ENCODE measurements at places on chromosomes 2 and 18.

DNA sequence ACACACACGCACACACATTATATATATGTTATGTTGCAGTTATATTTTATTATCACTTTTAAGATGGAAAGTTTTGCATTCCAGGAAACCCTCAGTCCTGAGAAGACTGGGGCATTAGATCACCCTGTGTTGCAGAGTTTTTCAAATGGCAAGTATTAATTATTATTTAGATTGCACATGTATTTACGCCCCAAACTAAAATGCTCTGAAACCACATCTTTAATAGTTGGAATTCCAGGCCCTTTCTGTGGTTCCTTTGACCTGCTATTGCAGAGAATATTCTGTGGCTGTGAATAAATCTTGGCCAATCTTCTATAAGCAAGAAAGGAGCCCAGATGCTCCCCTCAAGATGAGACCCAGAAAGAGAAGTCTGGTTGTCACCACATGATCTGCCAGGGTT lies 427.0 kb upstream of the TNP1 start:
- no peak for DNase-seq

DNA sequence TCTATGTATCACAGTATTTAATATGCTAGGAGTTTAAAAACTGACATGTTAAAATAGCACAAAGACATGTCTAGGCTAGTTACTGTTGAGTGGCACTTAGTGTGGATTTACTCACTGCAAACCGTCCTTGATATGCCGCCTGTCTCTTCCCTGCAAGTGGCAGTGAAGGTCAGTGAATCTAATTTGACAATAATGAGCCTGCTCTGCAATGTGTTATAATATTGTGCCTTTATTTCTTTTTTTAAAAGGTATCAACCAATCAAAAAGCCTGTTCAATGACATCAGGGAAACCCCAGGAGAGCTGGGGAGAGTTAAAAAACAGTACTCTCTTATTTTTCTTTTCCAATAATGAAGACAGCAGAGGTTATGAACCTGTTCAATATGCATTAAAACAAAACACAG lies 384.1 kb downstream of the ERBB4 start:
- DNase-seq: no peak

- DNase-seq: peak; percentile 80
These were observed 88.8 kb downstream of the VIT start for GRCh38 chr2:36785179-36785795.

- DNase-seq: no peak
These were observed 15.1 kb downstream of the CYS1 start for GRCh38 chr2:10064932-10065772.

GRCh38 chr18:55214969-55215368 lies 255.7 kb upstream of the CCDC68 start:
- no peak for DNase-seq

DNA sequence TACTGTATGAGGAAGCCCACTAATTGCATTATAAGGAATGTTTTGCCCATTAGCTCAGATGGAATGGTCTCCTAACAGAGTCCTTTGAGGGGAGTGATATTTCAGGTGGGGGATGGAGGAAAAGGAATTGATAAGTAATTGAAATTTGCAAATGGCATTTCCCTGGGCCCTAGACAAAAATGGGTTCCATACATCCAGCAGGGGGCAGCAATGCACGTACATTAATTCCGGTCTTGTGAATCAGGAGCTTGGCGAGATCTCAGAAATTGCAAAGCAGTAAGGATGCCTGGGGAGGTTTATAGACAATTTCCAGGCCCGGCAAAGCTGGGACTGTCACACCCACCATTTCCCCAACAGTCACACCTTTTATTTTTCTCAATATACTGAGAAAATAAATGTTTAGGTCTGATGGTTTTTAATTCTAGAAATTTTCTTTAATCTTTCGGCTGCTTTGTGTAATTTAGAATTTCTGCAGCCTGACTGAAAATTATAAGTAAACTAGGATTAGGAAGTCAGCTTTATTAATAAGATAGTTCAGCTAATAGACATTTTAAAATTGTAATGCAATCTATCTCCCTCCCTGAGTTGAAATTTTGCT lies 122.8 kb downstream of the LYPD1 start:
- DNase-seq: peak; percentile 83

GRCh38 chr2:159953136-159953823 lies 109.1 kb downstream of the PLA2R1 start:
- DNase-seq: no peak

GRCh38 chr2:211434773-211435172 lies 878.4 kb downstream of the CPS1 start:
- no peak for DNase-seq

DNA sequence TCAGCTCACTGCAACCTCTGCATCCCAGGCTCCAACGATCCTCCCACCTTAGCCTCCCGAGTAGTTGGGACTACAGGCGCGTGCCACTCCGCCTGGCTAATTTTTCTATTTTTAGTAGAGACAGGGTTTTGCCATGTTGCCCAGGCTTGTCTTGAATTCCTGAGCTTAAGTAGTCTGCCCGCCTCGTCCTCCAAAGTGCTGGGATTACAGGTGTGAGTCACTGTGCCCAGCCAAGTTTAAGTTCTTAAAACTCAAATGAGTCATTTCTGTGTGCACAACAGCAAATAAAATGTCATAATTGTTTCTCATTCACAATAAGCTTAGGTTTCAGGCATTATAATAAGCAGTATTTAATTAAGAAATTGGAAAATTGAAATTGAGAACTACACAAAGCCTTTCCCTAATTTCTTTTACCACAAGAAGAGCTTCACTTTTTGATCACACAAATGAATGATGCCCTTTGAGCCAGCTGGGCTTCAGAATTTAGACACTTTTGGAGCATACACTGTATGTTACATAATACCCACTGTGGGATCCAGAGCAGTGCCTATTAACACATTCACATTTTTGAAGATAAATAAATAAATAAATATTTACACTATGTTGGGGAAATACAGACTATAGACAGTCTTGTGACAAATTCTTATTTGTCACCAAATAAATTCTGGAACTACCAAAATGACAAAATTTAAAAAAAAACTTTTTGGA lies 8.6 kb upstream of the ME2 start:
- DNase-seq: no peak

- peak; percentile 76 for DNase-seq
These were observed 4.0 kb downstream of the ID2 start for GRCh38 chr2:8685697-8686358.

DNA sequence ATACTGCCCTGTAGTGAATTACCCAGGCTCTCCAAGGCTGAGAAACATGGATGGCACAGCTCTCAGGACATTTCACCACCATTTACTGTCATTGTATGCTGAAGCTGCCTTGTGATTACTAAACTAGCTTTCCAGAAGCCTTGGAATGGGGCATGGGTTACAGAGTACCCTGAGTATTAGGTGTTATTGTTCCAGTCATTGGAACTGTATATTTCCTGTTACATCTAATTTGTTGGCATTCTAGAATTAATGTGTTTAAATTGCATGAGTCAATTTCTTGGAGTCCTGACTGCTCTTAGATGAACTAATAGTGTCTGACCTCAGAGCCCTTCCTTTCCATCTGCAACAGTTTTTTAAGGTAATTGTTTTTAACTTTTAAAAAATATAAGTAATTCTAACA lies 9.0 kb downstream of the DGUOK start:
- no peak for DNase-seq

DNA sequence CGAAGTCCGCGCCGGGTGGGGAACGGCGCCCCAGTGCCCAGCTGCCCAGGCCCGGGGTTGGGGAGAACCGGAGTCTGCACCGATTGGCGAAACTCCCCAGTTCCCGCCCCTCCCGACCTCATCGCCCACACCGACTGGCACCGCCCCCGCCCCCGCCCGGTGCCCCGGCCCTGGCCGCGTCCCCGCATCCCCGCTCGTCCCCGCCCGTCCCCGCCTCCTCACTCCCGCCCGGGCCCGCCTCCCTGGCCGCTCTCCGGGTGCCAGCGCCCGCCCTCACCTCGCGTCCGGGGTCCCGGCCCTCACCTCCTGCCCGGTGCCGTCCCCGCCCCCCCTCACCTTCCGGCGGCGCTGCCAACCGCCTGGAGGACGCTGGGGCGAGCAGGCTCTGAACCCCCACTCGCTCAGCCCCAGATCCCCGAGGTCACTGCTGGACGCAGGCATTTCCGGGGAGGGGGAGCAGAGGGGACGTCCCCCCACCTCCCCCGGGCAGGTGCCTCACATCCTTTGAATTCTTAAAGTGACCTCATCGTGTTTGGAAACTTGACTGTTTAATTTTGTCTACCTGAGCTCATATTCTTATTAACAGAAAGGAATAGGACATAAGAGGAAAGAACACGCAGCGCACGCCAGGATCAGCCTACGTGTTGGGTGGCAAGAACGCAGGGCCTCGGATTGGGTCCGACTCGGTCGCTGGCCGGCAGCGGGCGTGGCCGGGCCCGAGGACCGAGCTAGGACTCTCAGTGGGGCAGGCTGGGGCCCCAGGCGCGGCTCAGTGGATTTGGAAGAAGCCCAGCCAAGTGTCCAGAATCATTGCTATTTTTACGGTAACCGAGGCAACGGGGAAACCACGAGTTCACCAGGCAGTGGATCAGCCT lies at the start of gene FAM110C:
TSS of gene FAM110C (minus strand) at position 35 of the 875 bp plus-strand sequence. CDS start 120 bp downstream, outside the sequence.
- DNase-seq: no peak
